NCI-H82 (cell line): ENCODE measurements at places on chromosomes 13 and 19.

DNA sequence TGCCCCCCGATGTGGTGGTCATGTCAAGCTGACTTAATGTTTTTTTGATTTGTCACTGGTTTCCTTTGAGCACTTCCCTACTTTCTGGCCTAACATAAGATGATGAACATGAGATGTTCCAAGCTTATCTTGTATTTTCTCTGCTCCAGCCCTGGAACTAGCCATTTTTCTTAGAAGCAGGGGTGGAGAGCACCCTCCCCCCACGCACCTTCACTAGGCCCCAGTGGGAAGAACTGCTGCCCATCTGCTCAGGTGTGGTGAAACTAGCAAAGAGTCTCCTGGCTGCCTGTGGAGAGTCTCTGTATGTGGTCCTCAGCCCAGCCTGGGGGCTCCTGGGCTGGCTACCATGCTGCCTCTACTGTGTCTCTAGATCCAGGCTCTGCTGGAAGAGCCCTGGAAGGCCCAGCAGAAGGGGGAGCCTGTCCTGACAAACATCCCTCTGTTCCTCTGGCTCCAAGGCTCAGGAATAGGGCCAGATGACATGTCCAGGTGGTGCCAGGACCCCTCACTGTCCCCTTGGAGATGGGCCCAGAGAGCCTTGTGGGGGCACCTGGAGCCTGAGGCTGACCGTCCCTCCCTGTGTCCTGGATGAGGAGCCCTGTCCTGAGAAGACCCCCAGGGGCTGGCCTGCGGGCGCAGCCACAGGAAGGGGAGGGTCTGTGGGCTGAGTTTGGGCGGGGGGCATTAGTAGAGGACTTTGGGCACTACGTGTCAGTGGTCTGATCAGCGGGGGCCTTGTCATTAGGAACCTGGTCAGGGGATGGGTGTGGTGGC, 4.8 kb upstream of the ZNF14 start:
- no peak for DNase-seq

- DNase-seq, result no peak
Measured at GRCh38 chr13:30841154-30841553, 64.9 kb upstream of the MEDAG start.

GRCh38 chr13:85974608-85975366, 175.6 kb upstream of the SLITRK6 start:
- no peak for DNase-seq

DNA sequence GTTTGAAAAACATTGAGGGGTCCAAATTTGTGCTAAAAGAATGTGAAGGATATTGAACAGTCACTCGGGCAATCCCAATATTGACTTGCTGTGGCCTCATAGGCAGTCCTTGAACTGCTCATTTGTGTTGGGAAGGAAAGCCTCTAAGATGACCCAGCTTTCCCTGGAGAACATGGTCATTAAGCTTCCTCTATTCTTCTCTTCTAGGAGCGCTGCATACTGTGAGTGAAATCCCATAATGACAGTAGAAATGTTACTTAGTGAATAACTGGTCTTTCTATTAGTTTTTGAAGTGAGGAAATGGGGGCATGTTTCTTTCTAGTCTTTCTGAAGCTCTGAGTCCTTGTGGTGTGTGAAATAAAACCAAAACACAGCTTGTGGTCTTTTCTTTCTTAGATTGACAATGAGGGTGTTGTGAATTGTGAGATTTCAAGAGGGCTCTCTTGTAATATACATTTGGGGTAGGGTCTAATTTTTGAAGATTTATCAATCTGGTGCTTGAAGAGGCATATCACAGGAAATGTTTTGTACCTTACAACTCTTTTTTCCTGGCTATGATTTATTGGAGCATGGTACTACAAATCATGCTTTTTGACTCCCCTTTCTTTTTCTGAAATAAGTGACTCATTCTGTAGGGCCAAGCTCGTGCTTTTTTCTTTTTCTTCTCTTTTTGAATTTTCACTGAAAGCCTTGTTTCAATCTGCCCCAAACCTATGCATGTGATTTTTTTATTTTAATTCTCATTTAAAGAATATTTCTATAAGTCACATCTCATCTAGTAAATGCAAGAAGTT, 250.8 kb downstream of the OXGR1 start:
- DNase-seq, result no peak

DNA sequence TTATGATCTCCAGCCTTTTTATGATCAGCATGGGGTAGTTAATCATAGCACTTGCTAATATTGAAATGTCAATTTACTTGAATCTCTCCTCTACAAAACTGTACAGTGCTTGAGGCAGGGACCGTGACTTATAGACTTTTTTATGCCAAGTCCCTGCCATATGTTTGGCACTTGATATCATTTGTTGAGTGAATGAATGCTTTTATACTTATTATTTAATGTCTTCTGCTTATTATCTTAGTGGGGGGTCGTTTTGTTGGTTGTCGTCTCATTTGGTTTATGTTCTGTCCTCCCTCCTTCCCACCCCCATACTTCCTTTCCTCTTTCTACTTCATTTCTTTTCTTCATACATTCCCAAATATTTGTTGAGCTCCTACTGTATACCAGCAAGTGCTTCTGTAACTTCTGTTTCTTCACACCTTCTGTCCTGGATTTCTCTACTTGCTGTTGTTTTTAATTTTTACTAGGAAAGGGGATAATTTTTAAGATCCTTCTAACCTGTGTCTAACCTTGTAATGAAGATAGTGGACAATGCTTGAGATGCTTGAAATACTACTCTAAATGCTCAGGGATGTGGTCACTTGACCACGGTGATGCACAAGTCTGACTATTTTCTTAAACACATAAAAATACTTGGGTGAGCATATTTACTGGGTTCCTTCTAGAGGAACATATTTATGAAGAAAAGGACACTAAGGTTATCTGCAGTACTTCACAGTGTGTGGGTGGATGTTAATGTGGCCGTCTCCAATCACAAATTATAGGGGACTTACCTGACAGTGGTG, 223.8 kb downstream of the TDRD3 start:
- no peak for DNase-seq

- no peak for DNase-seq
Measured at GRCh38 chr19:6270076-6270745, 9.6 kb downstream of the MLLT1 start.

GRCh38 chr13:51612867-51613266, 28.6 kb downstream of the WDFY2 start:
- DNase-seq, result no peak
